ENCODE measurements at places on chromosomes 5 and 9. TPM values are rescaled to one million over a fixed set of nuclear protein-coding genes. Genes with fewer than 3 reads are reported as not detected.

DNA sequence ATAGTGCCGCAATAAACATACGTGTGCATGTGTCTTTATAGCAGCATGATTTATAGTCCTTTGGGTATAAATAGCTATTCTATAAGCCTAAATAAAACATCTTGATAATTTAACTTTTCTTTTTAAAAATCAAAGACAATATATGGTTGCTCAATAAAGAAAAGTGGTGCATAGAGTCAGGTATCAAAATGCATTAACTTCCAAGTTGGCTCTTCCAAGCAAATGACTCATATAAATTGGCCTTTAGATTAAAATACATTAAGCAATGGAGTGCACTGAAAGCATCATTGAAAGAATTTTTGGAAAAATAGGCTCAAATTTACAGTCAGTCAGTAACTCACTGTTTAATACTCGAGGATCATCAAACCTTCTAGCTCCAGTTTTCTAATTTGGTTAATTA lies 106.6 kb downstream of the PLCXD3 start:
- no peak for DNase-seq
- no peak overlapping the region for H3K27ac ChIP-seq
- H3K4me1 ChIP-seq = peaks cover 47% of the 10 kb centered on the region
- no peak overlapping the region for H3K4me3 ChIP-seq
- H3K36me3 ChIP-seq = no peaks in the 10 kb centered on the region

Gene RNF180
- 0.61 TPM for total RNA-seq

GRCh38 chr5:37184748-37185364 lies 64.3 kb downstream of the CPLANE1 start:
- no peaks in the 10 kb centered on the region for H3K36me3 ChIP-seq
- no peaks in the 10 kb centered on the region for H3K27me3 ChIP-seq
- no peak for DNase-seq
- H3K4me3 ChIP-seq = no peak overlapping the region
- no peak overlapping the region for H3K27ac ChIP-seq

GRCh38 chr9:101212661-101213060 lies 172.1 kb downstream of the BAAT start:
- no peak overlapping the region for H3K27ac ChIP-seq
- DNase-seq = no peak
- H3K36me3 ChIP-seq = no peaks in the 10 kb centered on the region
- no peaks in the 10 kb centered on the region for H3K4me1 ChIP-seq

Gene ORM2
- total RNA-seq = 46.0 TPM

Gene C9orf85
- total RNA-seq = 2.4 TPM

DNA sequence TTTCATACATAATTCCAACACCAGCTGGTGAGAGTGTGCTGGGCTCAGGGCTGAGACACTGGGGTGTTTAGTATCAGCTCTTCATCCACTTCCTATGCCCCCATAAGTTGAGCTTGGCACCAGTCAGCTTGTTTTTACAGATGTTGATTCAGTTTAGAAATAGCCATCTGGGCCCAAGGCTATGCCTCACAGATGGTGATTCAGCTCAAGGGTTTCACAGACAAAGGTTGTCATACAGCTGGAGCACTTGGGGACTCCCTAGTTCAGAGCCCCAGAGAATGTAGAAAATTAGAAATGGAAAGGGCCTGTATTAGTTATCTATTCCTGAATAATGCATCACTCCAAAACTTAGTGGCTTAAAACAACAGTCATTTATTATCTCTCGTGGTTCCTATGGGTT lies 10.3 kb upstream of the CRHBP start:
- no peak overlapping the region for H3K4me3 ChIP-seq
- H3K27me3 ChIP-seq = no peaks in the 10 kb centered on the region
- peaks cover 7% of the 10 kb centered on the region for H3K4me1 ChIP-seq
- no peaks in the 10 kb centered on the region for H3K36me3 ChIP-seq

Gene INSL4
- total RNA-seq = not detected

GRCh38 chr5:136133922-136134379 lies 1.3 kb downstream of the SMAD5 start:
- peaks cover 55% of the 10 kb centered on the region for H3K4me1 ChIP-seq
- peak overlapping the region; percentile 94 for H3K27ac ChIP-seq
- peak overlapping the region; percentile 80 for H3K4me3 ChIP-seq
- H3K27me3 ChIP-seq = no peaks in the 10 kb centered on the region

DNA sequence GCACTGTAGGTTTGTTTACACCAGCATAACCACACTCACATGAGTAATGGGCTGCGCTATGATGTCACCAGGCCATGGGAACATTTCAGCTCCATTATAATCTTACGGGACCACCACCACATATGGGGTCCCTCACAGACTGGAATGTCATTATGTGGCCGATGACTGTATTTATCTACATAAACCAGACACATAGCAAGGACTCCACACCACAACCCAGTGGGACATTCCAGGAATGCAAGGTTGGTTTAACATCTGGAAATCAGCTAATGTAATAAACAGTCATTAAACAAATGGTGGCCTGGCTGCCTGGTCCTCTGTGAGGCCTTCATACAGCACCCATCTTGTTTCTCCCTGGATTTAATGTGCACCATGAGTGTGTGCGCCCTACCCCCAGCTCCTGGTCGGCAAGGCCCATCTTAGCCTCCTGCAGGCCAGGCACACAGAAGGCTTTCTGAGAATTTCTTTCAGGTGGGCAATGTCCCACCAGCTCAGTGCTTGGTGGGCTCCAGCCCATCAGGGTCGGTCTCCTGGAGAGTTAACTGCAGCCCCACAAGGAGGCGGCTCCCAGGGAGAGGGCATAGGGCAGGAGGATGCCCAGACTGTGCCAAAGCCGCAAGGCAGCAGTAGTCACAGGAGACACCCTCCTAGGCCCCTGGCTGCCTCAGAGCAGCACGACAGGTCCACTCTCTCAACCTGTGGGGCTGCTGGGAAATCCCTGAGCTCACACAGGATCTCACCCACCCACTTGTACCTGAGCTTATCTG lies 35.9 kb upstream of the SARDH start:
- no peak overlapping the region for H3K27ac ChIP-seq
- H3K4me3 ChIP-seq = no peak overlapping the region
- H3K4me1 ChIP-seq = no peaks in the 10 kb centered on the region
- no peak for DNase-seq
- no peaks in the 10 kb centered on the region for H3K27me3 ChIP-seq

- no peaks in the 10 kb centered on the region for H3K4me1 ChIP-seq
- no peak for DNase-seq
- H3K27me3 ChIP-seq = no peaks in the 10 kb centered on the region
- H3K4me3 ChIP-seq = no peak overlapping the region
- no peaks in the 10 kb centered on the region for H3K36me3 ChIP-seq
Observed at GRCh38 chr9:20760246-20760891, 76.3 kb downstream of the FOCAD start.

- no peak overlapping the region for H3K4me3 ChIP-seq
- no peak overlapping the region for H3K27ac ChIP-seq
- no peaks in the 10 kb centered on the region for H3K27me3 ChIP-seq
- H3K4me1 ChIP-seq = no peaks in the 10 kb centered on the region
- DNase-seq = no peak
Observed at GRCh38 chr9:113678119-113678858, 197.8 kb upstream of the ZNF618 start.

DNA sequence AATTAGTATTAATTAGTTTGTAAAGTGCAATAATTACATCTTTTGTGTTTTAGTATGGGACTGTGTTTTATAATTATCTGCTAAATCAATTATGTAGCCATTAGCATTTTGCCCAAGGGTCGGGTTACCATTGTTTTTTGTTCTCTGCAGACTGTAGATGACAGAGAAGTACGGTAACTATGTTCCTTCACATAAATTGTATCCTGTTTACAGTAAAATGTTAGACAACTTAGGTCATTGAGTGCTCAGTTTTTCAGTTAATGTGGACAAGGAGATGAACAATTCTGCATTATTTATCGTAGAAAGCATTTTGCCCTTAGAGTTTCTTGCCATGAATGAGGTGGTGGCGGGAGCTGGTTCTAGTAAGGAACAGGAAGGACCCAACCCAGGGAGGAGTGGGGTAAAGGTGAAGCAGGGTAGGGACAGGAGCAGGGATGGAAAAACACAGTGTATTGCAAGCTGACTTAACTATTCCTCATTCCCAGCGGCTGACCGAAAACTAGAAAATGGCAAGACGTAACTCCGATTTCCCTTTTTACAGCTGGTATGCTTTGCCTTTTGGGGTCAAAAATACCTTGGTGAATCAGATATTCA lies 243.7 kb upstream of the SLC24A2 start:
- no peak overlapping the region for H3K4me3 ChIP-seq
- DNase-seq = no peak
- H3K36me3 ChIP-seq = no peaks in the 10 kb centered on the region
- no peaks in the 10 kb centered on the region for H3K27me3 ChIP-seq
- no peak overlapping the region for H3K27ac ChIP-seq
- H3K4me1 ChIP-seq = peaks cover 19% of the 10 kb centered on the region

Gene PCDHA10
- total RNA-seq = 0.02 TPM

Gene HTR1A
- not detected for total RNA-seq

DNA sequence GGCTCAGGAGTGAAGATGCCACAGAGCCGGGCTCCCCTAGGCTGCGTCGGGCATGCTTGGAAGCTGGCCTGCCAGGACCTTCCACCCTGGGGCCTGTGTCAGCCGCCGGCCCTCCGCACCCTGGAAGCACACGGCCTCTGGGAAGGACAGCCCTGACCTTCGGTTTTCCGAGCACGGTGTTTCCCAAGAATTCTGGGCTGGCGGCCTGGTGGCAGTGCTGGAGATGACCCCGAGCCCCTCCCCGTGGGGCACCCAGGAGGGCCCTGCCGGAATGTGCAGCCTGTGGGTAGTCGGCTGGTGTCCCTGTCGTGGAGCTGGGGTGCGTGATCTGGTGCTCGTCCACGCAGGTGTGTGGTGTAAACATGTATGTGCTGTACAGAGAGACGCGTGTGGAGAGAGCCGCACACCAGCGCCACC lies 113.1 kb downstream of the RXRA start:
- H3K27ac ChIP-seq = no peak overlapping the region
- H3K27me3 ChIP-seq = no peaks in the 10 kb centered on the region
- H3K4me3 ChIP-seq = no peak overlapping the region
- H3K36me3 ChIP-seq = peaks cover 3% of the 10 kb centered on the region

Measured in Caco-2 (cell line).